ENCODE measurements at places on chromosomes 5 and 9.
A peak's percentile ranks its signal among the peaks of the same experiment; 100 is the strongest.

DNA sequence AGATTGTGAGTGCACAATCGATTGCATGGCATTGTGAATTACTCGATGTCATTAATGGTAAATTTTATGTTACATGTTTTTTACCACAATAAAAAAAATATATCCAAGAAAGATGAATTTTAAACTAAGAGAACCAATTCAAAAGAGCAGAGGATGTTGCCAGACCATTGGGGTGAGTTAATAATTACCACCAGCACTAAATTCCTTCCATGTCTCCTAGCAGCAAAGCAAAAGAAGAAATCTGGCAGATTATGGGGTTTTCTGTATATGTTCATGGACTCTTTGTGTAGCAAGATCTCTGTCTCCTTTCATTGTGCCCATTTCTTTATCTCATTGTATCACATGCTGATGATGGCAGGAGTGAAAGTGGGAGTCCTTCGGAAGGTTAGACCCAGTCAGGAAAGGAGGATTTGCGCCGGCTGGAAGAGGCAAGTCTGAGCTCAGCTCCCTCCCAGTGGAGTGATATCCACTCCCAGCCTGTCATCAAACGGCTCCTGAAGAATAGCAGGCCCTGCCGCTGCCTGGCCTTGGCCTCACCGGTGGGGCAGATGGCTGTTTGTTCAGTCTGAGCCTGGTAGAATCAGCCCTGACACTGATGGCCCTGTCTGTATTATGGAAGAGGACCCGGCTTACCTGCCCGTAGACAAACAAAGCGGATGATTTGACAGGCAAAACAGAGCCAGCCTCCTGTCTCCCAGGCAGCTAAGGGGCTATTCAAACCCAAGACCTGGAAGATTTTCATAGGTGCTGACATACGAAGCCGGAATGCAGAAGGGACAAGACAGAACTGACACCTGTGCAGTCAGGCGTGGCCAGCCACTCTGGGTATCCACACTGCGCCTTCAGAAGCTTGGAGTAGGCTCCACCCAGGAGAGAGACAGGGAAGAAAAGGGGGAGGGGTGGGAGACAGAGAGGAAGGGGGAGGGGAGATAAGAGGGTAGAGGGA, 21.9 kb upstream of the FOXE1 start:
- H3K27me3 ChIP-seq = no peaks in the 10 kb centered on the region
- H3K4me1 ChIP-seq = no peaks in the 10 kb centered on the region
- no peak overlapping the region for H3K27ac ChIP-seq
- peak; percentile 52 for DNase-seq
- H3K36me3 ChIP-seq = no peaks in the 10 kb centered on the region
- peak overlapping the region; percentile 28 for H3K4me3 ChIP-seq

- H3K4me3 ChIP-seq = no peak overlapping the region
- no peaks in the 10 kb centered on the region for H3K4me1 ChIP-seq
- no peaks in the 10 kb centered on the region for H3K27me3 ChIP-seq
- H3K36me3 ChIP-seq = peaks cover 18% of the 10 kb centered on the region
- no peak for DNase-seq
Observed at GRCh38 chr9:134049772-134050588, 17.8 kb downstream of the BRD3 start.

GRCh38 chr9:8419596-8420275, 620.2 kb upstream of the DMAC1 start:
- no peak for DNase-seq
- no peaks in the 10 kb centered on the region for H3K4me1 ChIP-seq
- no peaks in the 10 kb centered on the region for H3K27me3 ChIP-seq
- no peaks in the 10 kb centered on the region for H3K36me3 ChIP-seq

GRCh38 chr5:177957241-177957640, 38.8 kb downstream of the PROP1 start:
- no peaks in the 10 kb centered on the region for H3K27me3 ChIP-seq
- H3K27ac ChIP-seq = no peak overlapping the region
- H3K36me3 ChIP-seq = peaks cover 39% of the 10 kb centered on the region
- no peak for DNase-seq
- H3K4me3 ChIP-seq = no peak overlapping the region

DNA sequence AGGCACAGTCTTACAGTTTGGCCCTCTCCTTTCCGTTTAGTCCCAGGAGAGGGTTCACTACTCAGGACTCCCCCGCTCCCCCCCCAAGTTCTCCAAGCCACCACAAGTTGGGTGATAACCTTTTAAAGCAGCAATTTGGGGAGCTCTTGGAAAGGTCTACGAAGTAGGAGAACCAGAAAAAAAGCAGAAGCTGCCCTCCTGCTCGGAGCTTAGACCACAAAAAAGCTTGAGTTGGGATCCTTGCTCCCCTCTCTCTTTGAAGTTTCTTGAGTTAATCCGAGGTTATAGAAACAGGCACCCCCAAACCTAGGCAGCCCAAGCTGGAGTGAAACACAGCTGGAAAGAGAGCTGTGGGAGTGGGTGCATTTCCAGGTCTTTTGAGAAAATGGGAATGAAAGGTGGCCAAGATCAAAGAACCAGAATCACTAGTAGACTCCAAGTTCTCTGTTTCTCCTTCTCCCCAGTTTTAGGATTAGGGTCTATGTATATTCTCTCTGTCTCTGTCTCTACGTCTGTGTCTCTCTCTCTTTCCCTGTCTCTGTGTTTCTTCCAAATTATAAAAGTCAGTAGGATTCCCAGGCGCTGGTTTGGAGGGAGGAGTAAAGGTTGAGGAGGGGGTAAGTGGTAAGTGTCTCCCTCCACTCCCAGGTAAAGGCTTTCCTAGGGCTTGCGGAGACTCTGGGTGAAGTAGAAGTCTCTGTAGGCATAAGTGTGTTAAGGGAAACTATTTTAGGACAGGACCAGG, 2.8 kb downstream of the LHX2 start:
- no peaks in the 10 kb centered on the region for H3K36me3 ChIP-seq
- peaks cover 72% of the 10 kb centered on the region for H3K27me3 ChIP-seq
- no peak overlapping the region for H3K27ac ChIP-seq
- peaks cover 3% of the 10 kb centered on the region for H3K4me1 ChIP-seq
- no peak for DNase-seq

GRCh38 chr5:88515881-88516819, 247.5 kb upstream of the TMEM161B start:
- no peak overlapping the region for H3K27ac ChIP-seq
- H3K36me3 ChIP-seq = no peaks in the 10 kb centered on the region
- no peak for DNase-seq
- H3K27me3 ChIP-seq = no peaks in the 10 kb centered on the region
- H3K4me1 ChIP-seq = no peaks in the 10 kb centered on the region

- no peak overlapping the region for H3K27ac ChIP-seq
- peaks cover 6% of the 10 kb centered on the region for H3K4me1 ChIP-seq
- H3K27me3 ChIP-seq = no peaks in the 10 kb centered on the region
- no peaks in the 10 kb centered on the region for H3K36me3 ChIP-seq
- DNase-seq = no peak
- no peak overlapping the region for H3K4me3 ChIP-seq
Observed at GRCh38 chr9:70995511-70995910, 125.9 kb downstream of the TRPM3 start.
